HEK293T (cell line): ENCODE measurements at places on chromosomes 11 and 22.

GRCh38 chr11:36594316-36594989 lies at the start of gene IFTAP:
Gene IFTAP, plus strand, starts transcription at chr11:36594502. Its CDS starts 15,602 bp downstream, at chr11:36610104.
- peak; percentile 82 for DNase-seq

- no peak for DNase-seq
Measured at GRCh38 chr11:114129142-114129541, 69.6 kb downstream of the ZBTB16 start.

GRCh38 chr11:5500393-5500801 lies 9.4 kb downstream of the UBQLN3 start:
- DNase-seq, result no peak

DNA sequence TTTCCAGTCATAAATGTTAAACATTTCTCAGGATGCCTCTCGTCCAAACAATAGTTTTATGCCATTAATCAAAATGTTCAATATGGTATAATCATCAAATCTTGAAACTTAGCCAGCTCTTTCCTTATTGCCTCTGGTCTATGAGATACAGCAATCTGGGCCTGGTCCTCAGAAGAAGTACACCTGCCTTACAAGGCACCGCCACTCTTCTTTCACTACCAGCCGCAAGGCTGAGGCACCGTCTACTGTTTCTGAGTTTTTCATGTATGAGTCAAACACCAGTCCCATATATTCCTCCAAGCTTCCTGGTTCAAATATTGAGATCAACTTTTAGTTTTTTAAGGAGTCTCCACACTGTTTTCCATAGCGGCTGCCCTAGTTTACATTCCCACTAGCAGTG lies 600.6 kb upstream of the FAT3 start:
- DNase-seq, result no peak

DNA sequence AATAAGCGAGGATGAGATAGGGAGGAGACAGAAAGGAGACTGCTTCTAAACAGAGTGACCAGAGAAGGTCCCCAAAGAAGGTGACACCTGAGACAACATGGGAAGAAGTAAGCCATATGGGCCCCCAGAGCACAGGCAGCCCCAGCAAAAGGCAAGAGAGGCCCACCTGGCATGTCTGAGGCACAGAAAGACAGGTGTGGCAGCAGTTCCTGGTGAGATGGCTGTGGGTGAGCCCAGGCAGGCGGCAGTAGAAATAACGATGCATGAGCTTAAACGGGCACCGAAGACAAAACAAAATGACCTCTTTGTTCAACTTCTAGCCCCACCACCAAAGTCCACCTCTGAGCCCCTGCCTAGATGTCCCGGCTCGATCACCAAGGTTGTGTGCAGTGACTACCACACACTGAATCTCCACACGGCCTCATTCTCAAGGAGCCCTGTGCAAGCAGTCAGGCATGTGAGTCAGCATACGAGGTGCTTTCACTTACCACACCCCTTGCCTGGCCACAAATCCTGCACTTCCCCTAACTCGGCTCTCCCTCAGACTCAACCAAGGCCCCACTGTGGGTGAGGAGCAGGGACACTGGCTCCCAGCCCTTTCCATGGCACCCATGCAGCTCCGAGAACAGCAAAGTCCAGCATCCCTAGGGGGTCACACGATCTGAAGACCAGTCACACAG lies 77.6 kb downstream of the PACSIN2 start:
- no peak for DNase-seq

GRCh38 chr11:27573024-27573423 lies 66.5 kb upstream of the LIN7C start:
- no peak for DNase-seq

GRCh38 chr11:134562941-134563471 lies 151.0 kb upstream of the B3GAT1 start:
- no peak for DNase-seq

DNA sequence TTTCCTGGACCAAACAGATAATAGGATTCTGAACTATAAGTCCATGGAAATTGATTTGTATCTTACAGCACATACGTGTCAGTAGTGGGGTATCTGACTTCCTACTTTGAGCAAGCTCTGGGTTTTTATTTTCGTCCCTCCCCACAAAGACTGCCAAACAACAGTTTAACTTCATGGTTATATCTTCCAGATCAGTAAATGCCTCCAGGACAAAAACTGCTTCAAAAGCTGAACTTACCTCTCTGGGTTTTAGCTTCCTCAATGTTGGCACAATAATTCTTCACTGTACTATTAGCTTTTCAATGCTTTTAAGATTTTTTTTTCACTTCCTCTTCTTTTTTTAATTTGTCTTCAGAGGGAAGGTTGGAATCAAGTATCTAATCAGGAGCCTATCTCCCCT lies 4.2 kb upstream of the DPF2 start:
- no peak for DNase-seq

- DNase-seq, result no peak
Measured at GRCh38 chr11:103077554-103077953, 14.4 kb downstream of the DCUN1D5 start.

- peak; percentile 17 for DNase-seq
Measured at GRCh38 chr11:3959015-3959902, 103.8 kb downstream of the STIM1 start.

GRCh38 chr11:44878711-44879110 lies 72.0 kb downstream of the TP53I11 start:
- no peak for DNase-seq

- peak; percentile 89 for DNase-seq
Measured at GRCh38 chr11:7986768-7987559, at the start of gene EIF3F. Gene EIF3F, plus strand, starts transcription at chr11:7987337. Its CDS starts 16 bp downstream, at chr11:7987353.

GRCh38 chr11:61975638-61976419 lies 8.4 kb upstream of the FTH1 start:
- DNase-seq, result no peak
